ENCODE measurements at places on chromosomes 1 and 21.

DNA sequence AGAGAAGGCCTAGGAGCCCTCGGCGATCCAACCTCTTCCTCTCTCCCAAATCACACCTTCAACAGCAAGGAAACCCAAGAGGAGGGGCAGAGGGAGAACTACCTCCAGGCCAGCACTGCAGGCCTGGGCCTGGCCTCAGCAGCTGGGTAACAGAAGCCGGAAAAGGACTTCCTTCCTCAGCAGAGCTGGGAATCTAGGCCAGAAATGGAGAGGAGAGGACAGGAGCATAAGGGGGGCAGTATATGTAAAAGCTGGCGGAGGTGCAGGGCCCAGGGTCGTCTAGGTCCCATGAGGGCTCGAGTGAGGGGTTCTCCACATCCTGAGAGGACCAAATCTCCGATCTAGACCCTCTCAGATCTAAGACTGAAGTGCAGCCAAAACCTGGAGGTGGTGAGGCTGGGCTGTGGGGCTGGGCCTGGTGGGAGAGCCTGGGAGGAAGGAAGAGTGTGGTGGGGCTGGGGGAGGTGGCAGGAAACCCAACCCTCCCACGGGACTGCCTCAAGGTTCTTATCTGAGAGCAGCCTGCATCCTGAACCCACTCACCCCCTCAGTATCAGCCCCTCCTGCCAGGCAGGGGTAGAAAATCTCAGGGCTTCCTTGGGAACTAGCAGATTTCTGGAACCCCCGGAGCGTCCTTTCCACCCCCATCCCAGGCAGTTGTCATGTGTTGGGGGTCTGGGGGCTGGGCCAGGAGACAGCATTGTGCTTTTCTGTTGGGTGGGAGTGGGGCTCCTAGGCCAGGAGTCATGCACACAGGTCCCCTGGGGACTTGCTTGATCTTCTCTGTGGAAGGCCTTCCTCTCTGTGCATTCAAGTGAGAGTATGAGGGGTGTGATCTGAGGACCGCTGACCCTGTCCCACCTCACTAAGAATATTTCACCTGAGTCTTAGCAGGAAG lies 33.0 kb downstream of the PIK3C2B start:
- DNase-seq = peak; percentile 37

- no peak for DNase-seq
Observed at GRCh38 chr1:14521622-14522021, 76.9 kb upstream of the KAZN start.

- DNase-seq = no peak
Observed at GRCh38 chr1:222224636-222225315, 323.1 kb downstream of the HHIPL2 start.

GRCh38 chr1:182752077-182752988 lies 37.2 kb upstream of the NPL start:
- no peak for DNase-seq

GRCh38 chr1:56872597-56872996 lies 18.0 kb downstream of the C8A start:
- DNase-seq = no peak

All from CD4-positive, alpha-beta T cell treated with Interleukin-6 at 100 ng/mL for 8 hours (primary cell).